ENCODE measurements at places on chromosomes 13 and 19. TPM values are rescaled to one million over a fixed set of nuclear protein-coding genes. Genes with fewer than 3 reads are reported as not detected.
A peak's percentile ranks its signal among the peaks of the same experiment; 100 is the strongest.

GRCh38 chr13:89694451-89694850 is 1653.0 kb upstream of the MIR17HG start:
- H3K4me1 ChIP-seq = no peaks in the 10 kb centered on the region

- H3K4me1 ChIP-seq = peaks cover 4% of the 10 kb centered on the region
- no peaks in the 10 kb centered on the region for H3K36me3 ChIP-seq
- H3K4me3 ChIP-seq = no peak overlapping the region
Measured at GRCh38 chr19:6204212-6204611, 68.7 kb downstream of the ACSBG2 start.

DNA sequence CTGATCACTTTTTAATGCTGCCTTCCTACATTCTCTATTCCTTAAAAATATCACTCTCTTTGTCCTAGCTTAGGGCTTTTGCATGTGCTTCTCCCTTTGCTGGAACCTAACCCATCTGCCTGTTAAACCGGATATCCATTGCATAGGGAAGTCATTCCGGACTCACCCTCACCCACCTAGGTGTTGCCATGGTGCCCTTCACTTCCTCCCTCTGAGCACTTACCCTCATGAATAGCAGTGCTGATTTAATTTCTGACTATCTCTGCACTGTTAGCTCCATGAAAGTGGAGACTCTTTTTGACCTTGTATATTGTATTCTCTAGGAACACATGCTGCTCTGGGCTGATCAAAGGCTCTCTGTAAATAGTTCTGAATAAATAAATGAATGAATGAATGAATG is 401.9 kb downstream of the PCDH20 start:
- H3K4me1 ChIP-seq = no peaks in the 10 kb centered on the region
- no peaks in the 10 kb centered on the region for H3K27me3 ChIP-seq
- no peaks in the 10 kb centered on the region for H3K36me3 ChIP-seq
- H3K27ac ChIP-seq = no peak overlapping the region

Gene LRRC63
- total RNA-seq = not detected

DNA sequence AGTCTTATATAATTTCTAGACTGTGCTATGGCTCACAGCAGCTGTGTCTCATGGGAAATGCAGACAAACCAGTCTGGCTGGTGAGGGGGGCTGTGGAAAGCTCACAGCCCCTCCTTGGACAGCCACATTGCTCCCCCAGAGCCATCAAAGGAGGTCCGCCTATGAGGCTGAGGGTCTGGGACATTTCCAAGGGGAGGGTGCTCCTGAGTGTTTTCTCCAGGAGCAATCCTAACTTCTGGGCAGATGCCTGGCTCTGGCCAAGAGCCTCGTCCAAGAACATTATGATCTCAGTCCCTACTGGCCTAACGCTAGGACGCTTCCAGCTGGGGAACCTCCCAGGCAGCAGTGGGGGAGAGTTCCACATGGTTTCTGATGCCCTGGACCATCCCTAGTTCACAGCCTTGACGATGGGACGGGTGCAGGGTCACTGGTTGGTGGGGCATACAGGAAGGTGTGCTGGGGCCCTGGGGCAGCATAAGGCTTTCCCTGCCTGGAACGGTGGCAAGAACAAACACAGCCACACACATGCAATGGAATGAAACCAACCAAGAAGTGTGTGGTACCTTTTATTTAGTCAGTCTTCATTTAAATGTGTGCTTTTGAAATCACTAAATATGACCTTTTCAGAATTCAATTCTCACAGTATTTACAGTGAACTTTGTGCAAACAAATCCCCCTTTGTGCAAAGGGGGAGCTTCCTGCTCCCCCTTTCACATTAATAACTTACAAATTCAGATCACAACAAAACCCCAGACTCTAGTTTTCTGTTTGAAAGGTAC is 60.6 kb downstream of the CDADC1 start:
- peaks cover 11% of the 10 kb centered on the region for H3K4me1 ChIP-seq
- peak; percentile 85 for DNase-seq
- peak overlapping the region; percentile 54 for H3K27ac ChIP-seq
- H3K36me3 ChIP-seq = no peaks in the 10 kb centered on the region
- peaks cover 3% of the 10 kb centered on the region for H3K27me3 ChIP-seq

- H3K4me3 ChIP-seq = no peak overlapping the region
- H3K36me3 ChIP-seq = no peaks in the 10 kb centered on the region
- H3K27ac ChIP-seq = no peak overlapping the region
- no peak for DNase-seq
- H3K27me3 ChIP-seq = no peaks in the 10 kb centered on the region
Measured at GRCh38 chr13:50131920-50132903, 117.0 kb downstream of the KCNRG start.
